ENCODE measurements at places on chromosomes 2 and 18.

- DNase-seq: no peak
Observed at GRCh38 chr2:190583507-190584337, 49.2 kb upstream of the NEMP2 start.

DNA sequence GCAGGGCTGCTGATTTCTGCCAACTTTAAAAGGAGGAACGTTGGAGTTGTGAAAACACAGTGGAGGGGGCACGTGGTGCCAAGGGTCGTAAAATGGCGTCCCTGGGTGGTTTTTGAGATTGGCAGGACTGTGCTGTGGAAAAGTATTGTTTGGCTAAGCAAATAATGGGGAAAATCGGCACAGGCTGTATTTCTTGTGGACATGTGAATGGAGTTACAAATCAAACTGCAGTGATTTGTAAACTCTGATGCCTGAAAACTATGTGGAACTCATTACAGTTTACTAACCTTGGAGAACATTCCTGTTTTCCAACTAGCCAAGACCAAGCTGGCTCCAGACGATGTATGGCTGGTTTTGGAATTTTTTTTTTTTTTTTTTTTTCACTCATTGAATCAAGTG is 68.7 kb downstream of the KCTD1 start:
- DNase-seq: no peak

DNA sequence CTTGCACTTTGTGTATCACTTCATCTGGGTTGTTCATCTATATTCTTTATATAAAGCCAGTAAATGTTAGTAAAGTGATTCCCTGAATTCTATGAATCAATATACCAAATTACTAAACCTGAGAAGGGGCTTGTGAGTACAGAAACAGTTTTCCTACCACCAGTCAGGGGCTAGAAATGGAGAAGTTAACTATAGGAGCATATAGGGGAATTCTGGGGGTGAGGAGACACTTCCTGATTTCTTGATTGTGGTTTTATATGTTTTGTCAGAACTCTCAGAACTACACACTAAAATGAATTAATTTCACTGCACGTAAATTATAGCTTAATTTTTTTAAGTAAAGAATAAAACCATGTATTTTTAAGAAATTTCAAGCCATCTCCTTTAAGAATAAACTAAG is 93.7 kb downstream of the SESTD1 start:
- no peak for DNase-seq

DNA sequence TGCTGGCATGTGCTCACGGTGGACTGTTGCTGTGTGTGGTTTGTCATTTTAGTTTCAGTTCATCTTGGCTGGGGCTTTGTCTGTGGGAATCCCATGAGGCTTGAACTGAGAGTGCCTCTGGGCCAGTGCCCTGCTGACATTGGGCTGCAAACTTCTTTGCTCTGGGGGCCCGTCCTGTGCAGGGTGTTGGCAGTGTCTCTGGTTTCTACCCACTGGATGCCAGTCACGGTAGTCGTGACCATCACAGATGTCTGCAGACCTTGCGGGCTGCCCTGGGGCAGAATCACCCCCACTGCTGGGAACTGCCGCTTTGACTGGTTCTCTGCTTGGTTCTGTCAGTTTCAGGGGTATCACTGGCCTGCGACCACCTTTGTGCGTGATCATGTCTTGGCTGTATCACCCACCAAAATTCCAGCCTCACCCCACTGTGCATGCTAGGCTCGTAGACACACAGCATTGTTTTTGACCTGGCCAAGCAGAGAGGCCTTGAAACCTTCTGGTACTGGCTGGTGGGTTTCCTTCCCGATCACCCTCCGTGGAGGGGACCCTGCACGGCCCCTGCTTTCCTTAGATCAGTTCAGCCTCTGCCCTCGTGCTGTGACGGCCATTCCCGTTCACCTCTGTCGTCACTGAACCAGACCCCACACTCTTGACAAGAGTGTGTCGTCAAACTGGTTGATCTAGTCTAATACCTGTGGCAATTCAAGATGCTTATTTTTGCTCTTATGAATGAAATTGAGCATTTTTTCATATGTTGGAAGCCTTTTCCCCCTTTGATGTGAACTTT is 57.6 kb downstream of the KCNG2 start:
- DNase-seq: no peak

DNA sequence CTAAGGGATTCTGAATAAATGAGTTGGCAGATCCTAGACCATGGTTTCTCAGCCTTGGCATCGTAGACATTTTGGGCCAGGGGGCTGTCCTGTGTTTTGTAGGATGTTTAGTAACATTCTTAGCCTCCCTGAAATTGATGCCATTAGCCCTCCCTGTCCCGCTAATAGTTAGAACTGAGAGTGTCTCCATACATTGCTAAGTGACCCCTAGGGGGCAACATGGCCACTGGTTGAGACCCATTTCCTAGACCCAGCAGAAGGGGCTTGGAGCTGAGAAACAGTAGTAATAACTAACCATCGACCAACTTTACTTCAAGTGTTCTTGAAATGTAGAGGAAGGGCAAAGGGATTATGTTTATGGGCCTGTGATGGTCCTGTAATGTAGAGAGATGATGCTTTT is 40.8 kb downstream of the KCMF1 start:
- DNase-seq: no peak

- no peak for DNase-seq
Observed at GRCh38 chr18:25349131-25349925, 2.6 kb downstream of the ZNF521 start.

GRCh38 chr2:239465017-239466001 is 64.5 kb upstream of the HDAC4 start:
- DNase-seq: peak; percentile 5

- DNase-seq: no peak
Observed at GRCh38 chr2:110837446-110838409, 105.4 kb downstream of the ACOXL start.

GRCh38 chr2:27281855-27282559 is at the start of gene TRIM54:
TRIM54 (plus strand) TSS chr2:27282429; CDS start chr2:27282732, 303 bp downstream.
- DNase-seq: no peak

DNA sequence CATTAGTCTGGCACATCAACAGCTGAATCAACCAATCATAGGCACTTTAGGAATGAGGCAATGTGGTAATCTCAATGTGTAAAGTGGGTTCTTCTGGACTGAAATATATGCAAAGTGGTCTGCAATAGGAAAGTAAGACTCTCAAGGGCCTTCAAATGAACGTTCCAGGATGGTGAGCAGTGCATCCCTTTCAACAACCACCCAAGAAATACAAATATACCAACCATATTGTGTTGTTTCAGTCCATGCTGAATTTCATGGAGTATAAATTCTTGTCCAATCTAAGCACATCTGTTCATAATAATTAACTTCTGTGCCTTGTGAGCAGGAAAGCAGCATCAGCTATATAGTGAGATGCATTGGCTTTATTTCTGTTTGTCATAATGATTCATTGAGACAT is 556.2 kb downstream of the THSD7B start:
- no peak for DNase-seq

Measured in CD4-positive, alpha-beta T cell treated with Interleukin-12 subunit alpha and Interleukin-12 subunit beta, for 1 hour (primary cell).